ENCODE measurements at places on chromosomes 12 and 14.

GRCh38 chr14:75022655-75023054, 19.9 kb downstream of the EIF2B2 start:
- DNase-seq: no peak

- no peak for DNase-seq
Measured at GRCh38 chr12:127966331-127966730, 300.6 kb upstream of the TMEM132C start.

DNA sequence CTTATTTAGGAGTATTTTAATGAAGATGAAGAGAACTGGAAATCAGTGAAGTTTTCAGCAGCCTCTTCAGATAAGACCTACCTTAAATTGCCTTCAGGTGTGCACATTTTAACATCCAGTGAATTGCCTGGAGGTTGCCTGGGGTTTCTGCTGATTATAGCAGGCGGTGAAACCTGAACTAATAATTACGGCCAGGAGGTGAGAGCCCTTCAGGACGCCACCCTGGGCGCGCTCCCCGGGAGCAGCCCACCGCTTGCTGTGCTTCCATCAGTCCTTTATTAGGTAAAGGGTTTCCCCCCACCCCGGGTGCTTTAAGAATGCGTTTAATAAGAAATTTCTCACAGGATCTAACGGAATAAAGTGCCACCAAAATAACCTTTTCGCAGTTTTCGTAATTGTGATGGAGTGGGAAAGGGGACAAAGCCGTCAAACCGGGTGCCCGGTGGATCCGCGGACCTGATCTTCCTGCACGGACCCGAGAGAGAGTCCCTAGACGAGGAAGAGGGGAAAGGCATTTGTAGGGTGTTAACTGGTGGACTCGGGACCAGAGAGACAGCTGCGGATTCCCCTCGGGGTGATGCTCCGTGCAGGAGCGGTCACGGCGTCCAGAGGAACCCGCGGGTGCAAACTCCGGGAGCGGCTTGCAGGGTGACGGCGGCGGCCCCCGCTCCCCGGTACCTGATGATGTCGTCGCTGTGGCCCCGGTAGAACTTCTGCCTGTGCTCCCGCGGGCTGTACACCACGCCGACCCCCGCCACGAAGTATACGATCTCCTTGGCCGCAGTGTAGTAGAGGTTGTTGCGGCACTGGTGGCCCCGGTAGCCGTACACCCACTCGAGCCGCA, 902 bp downstream of the EML5 start:
- no peak for DNase-seq

DNA sequence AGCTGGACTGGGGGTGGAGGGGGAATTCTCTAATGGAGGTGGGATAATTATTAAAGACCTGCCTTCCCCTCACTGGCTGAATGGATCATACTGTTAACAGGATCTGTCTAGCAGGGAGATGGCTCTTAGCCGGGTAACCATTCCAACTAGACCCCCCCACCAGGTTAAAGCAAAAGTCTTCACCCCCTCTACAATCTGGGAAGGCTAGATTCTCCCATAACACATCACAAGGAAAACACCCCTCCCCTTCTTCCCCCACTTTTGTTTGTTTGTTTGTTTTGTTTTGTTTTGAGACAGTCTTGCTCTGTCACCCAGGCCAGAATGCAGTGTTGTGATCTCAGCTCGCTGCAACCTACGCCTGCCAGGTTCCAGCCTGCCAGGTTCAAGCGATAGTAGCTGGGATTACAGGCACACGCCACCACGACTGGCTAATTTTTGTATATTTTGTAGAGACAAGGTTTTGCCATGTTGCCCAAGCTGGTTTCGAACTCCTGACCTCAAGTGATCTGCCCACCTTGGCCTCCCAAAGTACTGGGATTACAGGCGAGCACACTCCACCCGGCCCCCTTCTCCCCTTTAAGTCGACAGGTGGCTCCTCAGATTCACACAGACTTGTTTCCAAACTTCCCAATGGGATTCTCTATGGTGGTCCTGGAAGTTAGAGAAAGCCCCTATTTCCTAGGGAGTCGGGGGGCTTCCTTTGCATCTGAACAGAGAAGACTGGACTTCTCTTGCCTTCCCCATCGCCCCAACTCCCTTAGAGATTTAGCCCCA, 3.5 kb upstream of the BAZ2A start:
- DNase-seq: peak; percentile 22

DNA sequence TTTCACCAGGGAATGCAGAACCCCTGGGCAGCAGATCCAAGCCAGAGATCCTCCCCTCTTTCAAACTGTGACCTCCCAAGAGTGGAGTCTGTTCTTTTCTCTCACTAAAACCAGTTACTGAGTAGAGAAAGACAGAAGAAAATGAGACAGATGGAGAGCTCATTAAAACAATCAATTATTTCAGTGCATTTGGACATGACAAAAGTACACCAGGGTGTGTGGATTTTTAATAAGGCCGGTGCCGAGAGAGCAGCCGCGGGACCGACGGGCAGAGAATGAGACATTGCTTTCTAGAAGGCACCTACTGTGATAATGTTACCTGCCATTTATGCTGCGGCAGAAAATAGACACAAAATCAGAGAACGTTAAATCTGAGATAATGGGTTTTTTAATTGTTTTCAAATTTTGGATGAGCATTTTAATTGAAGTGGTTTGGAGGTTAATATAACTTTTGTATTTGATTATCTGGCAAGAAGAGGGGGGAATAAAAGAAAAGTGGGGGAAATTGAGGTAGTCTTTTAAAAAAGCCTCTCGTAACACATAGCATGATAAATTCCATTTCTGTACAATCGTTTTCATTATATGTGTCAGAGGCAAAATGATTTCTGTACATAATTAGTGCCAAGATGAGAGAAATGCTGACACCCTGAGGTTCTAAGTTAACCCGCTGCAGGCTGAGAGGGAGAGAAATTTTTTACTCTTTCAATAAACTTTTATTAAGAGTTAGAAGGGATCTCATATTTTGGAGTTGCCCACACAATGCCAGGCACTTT, 70.8 kb downstream of the HSPB8 start:
- DNase-seq: no peak

DNA sequence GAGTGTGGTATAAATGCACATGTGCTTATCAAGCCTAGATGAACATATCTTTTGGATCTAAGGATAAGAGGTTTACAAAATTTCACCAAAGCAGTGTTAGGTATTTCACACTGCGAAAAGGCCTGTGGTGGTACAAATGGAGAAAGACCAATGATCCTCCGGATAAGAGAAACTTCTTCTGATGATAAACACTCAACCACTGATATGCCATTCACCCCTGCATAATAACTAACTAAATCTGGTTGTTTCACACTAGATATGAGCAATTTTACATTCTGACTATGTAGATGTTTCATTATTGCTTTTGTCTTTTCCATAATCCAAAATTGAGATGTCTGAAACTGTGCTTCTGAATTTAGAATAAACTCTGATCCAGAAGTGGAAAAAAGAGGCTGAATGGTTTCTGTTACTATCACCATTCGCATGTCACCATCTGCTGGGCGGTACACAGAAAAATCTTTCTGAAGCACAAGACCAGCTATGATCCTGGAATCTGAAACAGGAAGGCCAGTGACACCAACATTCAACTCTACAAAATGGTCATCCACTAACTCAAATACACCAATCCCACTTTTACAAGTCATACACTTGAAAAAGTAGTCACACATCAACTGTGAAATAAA, 1.3 kb downstream of the BBS10 start:
- DNase-seq: peak; percentile 94

DNA sequence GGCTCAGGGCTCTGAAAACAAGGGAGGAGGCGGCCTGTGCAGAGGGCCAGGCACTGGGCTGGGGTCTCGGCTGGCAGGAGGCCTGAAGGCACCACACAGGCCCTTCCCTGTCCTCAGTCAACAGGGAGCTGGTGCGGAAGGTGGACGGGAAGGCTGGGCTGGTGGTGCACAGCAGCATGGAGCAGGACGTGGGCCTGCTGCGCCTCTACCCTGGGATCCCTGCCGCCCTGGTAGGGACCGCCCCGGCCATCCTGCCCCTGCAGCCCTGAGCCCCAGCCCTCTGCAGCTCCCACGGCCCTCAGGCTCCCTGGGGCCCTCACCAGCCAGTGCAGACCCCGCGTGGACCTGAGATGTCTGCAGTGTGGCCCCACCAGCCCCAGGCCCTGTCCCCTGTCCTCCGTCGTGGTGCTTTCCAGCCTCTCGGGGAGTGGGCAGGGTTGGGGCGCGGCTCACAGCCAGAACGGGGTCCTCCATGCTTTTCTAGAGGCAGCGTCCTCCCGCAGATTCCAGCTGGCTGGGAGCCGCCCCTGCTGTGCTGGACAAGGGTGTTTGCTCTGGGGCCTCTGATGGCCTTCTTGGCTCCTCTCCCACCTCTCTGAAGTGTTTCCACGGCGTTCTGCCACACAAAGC, 18.1 kb downstream of the ASPG start:
- DNase-seq: no peak

GRCh38 chr14:77908847-77909246, 108.9 kb downstream of the ADCK1 start:
- no peak for DNase-seq

DNA sequence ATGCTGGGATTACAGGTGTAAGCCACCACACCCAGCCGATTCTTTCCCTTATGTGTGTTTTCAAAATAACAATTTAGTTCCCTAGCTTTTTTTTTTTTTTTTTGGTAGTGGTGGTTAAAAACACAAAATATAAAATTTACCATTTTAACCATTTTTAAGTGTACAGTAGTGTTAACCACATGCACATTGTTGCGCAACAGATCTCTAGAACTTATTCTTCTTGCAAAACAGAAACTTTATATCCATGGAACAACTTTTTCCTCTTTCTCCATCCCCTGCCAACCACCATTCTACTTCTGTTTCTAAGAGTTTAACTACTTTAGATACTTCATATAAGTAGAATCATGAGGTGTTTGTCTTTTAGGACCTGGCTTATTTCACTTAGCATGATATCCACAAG, 1.1 kb upstream of the NDUFA12 start:
- no peak for DNase-seq

DNA sequence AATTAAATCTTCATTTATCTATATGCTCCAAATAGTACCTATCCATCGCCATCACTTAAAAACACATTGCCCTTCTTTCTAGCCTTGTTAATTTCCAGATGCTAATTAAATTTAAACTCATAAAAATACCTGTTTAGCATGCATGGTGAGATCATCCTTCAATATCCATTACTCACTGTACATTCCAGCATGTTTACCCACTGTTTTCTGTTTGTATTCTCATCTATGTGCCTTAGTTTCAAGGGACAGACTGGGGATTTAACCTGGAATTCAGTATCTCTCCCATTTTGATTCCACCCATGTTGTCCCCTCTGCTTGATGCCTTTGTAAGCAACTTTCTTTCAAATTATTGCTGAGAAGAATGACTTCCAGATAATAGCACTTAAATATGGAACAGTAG, 208.0 kb downstream of the SPTSSA start:
- no peak for DNase-seq

DNA sequence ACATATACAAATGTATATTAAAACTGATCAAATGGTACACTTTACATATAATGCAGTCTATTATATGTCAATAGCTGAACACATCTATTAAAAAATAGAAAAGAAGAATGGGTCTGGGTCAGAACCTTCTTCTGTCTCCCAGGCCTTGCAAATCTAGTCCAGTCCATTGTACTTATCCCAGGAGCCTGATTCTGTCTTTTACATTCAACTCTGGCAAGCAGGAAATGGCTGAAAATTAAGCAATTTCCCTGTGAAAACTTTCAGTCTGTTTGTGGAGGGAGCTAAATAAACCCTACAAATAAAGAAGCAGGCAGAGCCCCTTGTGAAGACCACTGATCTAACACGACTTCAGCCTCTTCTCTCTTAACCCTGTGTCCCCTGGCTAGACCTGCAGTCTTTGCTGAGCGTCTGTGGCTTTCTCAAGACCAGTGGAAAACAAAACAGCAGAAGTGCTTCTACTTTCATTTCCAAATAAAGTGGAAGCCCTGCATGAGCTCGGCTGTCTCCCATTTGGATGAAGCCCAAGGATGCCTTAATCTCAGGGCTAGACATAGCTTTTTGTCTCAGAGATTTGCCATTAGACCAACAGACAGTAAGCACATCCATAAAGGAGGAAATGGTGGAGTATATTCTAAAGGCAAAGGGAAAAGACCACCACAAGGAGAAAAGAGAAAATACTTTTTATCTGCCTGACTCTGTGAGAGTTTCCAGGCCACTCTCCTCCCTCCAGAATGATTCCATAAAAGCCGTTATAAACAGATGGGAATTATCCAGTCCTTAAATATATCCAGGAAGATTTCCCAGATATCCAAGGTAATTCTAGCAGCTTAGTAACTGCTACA, 48.2 kb downstream of the CRACR2A start:
- DNase-seq: no peak

- DNase-seq: no peak
Measured at GRCh38 chr14:45811155-45811554, 558.2 kb upstream of the MIS18BP1 start.

GRCh38 chr14:75247286-75247922, 31.2 kb upstream of the FOS start:
- DNase-seq: no peak

DNA sequence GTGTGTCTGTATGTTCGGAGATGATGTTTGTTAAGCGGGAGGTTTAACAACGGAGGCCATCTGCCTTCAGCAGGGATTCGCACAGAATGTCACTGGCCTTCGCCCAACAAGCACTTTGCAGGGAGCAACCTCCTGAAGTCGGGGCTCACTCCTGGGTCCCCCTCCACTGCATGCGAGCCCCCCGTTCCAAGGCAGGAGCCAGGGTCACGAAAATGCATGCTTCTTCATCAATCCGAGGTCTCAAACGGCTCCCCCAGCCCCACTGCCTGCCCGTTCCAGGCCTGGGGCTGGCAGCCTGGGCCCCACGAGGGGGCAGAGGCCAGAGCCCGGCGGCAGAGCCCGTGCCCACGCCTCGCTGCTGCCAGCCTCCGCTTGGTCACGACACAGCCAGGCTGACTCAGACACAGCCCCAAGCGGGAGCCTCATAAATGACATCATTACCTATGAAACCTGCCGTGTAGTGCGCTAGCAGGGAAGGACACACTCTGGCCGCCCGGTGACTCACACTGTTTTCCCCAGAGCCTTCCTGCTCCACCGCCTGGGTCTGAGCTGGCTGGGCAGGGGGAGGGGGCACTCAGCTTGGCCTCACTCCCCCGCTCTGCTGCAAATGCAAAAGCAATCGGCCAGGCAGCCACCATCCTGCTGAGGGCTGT, 169.5 kb upstream of the RTL1 start:
- DNase-seq: no peak

DNA sequence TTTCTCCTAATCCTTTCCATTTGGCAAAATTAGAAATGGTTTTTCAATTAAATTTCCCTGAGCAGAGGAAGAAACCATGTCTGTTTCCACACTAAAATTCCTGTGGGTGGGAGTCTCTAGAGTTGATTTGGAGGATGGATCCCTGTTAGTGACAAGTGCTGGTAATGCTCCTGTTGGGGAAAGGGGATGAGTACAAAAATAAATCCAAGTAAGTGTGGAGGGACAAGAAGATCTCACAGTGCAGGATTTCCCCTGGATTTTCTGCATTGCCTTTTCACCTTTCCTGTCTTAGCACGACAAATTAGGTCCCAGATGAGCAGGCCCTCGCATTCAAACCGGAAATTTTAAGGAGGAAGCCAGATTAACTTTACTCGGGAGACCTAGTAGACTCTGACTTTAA, 107.5 kb downstream of the DAD1 start:
- no peak for DNase-seq

DNA sequence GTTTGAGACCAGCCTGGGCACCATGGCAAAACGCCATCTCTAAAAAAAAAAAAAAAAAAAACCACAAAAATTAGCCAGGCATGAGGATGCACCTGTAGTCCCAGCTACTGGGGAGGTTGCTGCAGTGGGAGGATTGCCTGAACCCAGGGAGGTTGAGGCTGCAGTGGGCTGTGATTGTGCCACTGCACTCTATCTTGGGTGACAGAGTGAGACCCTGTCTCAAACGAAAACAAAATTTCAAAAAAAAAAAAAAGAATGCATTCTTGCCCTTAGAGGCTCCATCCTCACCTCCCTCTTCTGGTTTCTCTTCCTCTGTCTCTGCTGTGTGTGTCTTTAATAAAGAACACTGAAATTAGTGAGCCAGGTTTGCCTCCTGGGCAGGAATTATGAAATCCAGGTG, 107.8 kb downstream of the VCPKMT start:
- no peak for DNase-seq

Measured in pons (tissue), 1 donor.